Fibroblast of skin of right quadriceps (primary cell): ENCODE measurements at places on chromosomes 11 and 22.

DNA sequence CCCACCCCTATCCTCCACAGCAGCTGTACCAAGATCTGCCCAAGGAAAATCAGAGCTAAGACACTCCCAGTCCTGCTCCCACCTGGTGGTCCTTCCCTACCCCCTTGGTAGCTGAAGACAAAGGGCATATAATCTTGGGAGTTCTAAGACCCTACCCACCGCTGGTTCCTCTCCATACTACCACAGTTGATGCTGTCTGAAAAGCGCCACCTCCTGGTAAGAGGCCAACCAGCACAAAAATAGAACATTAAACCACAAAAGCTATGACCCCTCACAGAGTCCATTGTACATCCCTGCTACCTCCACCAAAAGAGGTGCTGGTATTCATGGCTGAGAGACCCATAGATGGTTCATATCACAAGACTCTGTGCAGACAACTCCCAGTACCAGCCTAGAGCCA, 161.5 kb upstream of the ARHGAP42 start:
- no peak for DNase-seq

- DNase-seq = no peak
These were observed 591.4 kb downstream of the SOX6 start for GRCh38 chr11:15764948-15765347.

DNA sequence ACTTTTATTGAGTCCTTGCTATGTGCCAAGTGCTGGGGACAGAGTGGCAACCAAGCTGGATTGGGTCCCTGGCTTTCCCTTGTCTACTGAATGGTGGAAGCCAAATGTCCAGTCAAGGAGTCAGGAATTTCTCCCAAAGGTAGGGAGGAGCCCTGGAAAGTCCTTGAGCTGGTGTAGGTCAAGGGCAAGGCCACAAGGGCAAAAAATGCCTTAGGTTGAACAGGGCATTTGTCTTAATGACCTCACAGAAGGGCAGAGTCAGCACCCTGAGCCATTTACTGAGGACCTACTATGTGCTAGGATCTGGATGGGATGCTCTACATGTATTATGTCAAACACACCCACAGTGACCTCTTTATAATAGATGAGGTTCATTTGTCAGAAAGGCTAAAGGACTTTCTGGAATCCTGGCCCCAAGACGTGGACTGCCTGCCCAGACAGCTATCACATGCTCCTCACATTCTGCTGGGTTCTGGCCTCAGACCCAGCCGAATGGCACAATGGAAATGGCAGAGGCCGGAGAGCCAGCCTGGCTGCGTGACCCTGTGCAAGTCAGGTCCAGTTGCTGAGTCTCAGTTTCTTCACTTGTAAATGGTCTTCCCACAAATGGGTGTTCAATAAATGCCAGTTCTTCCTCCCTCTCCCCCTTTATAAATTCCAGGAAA, 17.7 kb downstream of the MOGAT2 start:
- no peak for DNase-seq

GRCh38 chr11:35611741-35612140, 6.5 kb upstream of the FJX1 start:
- DNase-seq = no peak

- DNase-seq = peak; percentile 28
These were observed 958.7 kb upstream of the FAT3 start for GRCh38 chr11:91265946-91266345.
